ENCODE measurements at places on chromosomes 13 and 19.

DNA sequence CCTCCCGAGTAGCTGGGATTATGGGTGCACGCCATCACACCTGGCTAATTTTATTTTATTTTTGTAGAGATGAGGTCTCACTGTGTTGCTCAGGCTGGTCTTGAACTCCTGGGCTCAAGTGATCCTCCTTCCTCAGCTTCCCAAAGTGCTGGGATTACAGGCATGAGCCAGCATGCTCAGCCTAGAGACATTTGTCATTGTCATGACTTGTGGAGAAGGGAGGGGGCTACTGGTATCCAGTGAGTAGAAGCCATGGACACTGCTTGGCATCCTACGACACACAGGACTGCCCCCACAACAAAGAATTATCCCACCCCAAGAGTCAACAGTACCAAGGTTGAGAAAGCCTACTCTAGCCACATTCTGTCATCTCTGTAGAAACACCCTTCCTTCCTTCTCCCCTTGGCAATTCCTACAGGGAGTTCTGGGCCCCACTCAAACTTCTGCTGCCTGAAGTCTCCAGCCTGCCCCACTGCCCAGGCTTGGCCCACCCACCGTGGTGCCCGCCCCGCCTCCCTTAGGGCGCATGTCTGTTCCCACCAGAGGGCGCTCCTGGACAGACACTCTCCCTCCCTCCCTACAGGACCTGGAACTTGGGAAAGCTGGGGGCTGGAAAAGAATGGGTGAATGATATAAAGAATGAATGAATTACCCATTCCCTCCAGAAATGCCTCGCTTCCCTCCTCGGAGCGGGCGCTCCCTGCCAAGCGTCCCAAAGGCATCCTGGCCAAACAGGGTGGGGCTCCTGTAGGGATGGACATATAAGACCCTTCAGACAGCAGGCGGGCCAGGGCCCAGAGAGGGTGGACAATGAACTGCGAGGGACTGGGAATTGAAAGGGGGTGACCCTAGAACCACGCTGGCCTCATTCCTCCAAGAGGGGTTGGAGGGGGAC is 5.5 kb upstream of the EMP3 start:
- DNase-seq: peak; percentile 79

DNA sequence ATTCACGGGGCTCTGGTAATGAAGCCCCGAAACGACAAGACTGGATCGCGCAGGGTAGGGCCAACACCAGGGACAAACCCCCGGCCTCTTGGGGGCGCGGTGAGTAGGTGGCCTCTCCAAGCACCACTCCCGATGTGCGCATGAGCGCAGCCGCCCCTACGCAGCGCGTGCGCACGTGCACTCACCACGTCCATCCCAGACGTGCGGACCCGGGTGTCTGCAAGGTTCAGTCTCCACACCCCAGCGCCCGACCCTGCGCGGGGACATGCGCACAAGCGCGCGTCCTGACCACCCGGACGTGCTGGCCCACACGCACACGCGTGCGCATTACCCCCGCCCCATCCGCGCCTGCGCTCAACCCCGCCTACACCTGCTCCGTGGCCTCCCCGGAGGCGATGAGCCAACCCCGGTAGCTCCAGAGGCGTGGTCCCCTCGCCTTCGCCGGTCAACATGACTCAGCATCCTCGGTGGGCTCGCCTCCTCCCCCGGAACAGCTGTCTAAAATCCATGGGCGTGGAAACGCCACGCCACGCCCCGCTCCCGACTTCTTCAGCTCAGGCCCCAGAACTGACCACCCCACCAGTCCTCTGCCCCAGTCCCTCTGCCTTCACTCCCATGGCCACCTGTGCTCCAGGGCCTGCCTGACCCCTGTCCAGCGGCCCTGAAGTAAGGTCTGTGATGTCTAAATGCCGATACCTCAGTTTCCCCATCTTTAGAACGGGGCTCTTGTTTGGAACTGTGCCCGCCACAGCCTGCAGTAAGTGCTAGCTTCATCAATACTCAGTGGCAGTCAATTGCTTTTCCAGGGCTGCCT is 5.6 kb upstream of the GPI start:
- DNase-seq: peak; percentile 96

- DNase-seq: peak; percentile 37
Measured at GRCh38 chr19:10112895-10113591, 1.6 kb downstream of the P2RY11 start.

DNA sequence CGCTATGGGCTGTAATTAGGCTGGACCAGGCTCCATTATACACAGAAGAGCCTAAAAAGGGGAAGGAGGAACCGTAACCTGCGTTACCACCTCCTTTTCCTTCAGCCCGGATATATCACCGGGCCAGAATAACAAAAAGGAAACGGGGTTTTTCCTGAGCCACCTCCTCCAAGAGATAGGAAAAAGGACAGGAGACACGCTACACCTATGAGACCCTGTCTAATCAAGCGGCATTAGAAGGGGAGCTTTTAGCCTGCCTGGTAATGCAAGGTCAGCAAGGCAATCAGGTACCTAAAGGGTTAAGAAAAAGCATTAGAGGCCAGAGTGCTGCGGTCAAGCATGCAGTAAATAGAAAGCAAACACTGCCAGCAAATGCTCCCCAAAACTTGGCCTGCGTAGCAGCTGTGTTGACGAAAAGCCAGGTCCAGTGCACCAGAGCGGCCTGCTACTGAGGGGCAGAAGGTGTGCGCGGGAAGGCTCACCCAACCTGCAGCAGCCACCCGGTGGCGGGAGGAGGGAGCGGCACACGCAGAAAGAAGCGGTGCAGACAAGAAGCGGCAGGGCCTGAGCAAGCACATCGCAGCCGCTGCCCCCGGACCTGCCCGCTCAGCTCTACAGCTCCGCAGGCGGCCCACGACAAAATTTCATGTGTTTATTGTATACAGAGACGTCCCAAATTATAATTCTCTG is 1466.1 kb downstream of the UQCRFS1 start:
- DNase-seq: no peak

GRCh38 chr13:34506796-34507195 is 435.3 kb upstream of the NBEA start:
- DNase-seq: peak; percentile 18

- no peak for DNase-seq
Measured at GRCh38 chr19:406135-406781, 2.7 kb downstream of the C2CD4C start.

DNA sequence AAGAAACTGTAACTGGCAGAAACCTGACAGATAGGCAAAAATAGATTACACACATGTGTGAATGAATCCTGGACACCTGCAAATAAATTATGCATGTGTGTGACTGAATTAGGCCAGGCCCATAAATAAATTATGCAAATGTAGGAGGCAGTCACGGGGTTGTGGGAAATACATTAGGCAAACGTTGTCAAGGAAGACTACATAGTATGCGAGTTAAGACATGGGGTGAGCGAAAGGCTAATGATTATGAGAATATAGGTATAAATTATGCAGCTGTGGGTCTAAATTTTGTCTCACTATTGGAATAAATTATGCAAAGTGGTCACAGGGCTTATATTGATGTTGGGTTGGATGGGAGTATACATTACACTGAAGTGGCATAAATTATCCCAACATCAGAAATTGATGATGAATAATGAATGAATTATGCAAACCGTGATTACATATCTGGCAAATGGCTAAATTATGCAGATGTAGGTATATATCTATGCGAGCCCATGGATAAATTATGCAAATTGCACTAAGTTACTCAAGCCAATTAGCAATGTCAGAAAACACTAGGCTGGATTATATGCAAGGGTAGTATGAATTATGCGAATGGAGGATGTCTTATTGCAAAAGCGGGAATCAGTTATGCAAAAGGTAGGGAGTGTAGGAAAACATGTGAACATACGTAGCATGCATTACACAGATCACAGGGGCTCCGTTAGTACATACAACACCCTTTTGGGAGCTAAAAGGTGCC is 6.8 kb downstream of the SLC8A2 start:
- DNase-seq: no peak

GRCh38 chr13:75407998-75408397 is 74.0 kb downstream of the TBC1D4 start:
- DNase-seq: no peak

- no peak for DNase-seq
Measured at GRCh38 chr13:35747594-35747993, 271.1 kb upstream of the MAB21L1 start.

- DNase-seq: peak; percentile 12
Measured at GRCh38 chr13:85590231-85590931, 208.8 kb downstream of the SLITRK6 start.

GRCh38 chr19:815775-816499 is 5.8 kb downstream of the PLPPR3 start:
- no peak for DNase-seq

DNA sequence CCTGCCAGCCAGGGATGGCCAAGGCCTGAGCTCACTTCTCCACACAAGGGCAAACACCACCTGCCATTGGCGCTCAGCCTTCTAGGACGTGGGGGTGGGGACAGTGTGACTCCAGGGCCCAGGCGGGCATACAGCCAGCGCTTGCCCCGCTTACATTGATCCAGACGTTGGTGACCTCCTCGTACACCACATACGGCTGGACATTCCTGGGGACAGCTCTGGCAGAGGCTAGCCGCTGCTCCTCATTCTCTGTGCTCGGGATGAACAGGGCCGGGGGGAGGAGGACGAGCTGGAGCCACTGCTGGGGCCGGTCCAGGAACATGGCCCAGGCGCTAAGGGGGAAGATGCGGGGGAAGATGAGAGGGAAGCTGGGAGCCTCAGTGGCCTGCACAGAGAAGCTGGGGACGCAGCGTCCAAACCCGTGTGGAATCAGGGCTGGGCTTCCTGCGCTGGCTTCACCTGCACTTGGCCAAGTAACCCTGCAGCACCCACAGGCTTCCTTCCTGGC is 25.1 kb upstream of the MYDGF start:
- DNase-seq: no peak

DNA sequence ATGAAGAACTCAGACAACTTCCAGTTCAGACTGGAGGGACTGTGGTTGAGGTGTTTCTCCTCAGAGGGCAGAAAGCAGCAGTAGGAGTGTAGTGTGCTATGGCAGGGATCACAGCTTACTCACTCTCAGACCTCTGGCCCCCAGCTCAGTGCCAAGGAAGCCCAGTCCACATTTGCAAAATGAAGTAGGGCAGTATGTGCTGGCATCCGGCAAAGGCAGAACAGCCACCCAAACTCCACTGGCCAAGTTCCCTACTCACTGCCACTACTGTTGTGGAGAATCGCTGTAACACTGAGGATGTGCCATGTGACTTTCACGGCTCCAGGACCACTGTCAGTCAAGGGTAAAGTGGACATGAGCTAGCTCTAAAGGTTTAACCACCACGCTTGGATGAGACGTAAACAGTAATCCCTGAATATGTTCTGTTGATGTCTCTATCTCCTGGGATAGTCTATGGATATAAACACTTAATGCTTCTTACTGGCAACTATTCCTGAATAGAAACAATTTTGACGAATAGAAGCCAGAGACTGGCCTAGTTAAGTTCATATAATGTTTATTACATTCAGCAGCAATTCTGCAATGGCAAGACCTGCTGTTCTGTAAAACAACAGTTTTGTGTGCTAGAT is 67.0 kb upstream of the SLC15A1 start:
- no peak for DNase-seq

DNA sequence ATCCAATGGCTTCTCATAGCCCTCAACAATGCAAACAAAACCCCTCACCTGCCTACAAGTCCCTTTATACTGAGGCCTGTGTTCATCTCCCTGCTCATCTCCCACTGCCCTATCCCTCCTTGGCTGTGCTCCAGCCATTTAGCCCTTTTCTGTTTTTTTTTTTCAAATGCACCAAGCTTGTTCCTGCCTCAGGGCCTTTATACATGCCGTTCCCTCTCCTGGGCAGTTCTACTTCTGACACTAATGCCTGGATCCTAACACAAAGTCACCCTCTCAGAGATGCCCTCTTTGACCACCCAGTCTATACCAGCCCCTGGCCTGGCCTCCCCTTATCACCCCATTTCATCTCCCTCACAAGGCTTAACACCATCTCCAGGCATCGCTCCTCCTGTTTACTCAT is 26.9 kb downstream of the ZNF574 start:
- DNase-seq: no peak
